ENCODE measurements at places on chromosomes 13 and 19.

- no peaks in the 10 kb centered on the region for H3K4me1 ChIP-seq
- no peak overlapping the region for H3K27ac ChIP-seq
- no peaks in the 10 kb centered on the region for H3K27me3 ChIP-seq
- peaks cover 22% of the 10 kb centered on the region for H3K36me3 ChIP-seq
- no peak for DNase-seq
These were observed 29.6 kb downstream of the EPN1 start for GRCh38 chr19:55704494-55705245.

DNA sequence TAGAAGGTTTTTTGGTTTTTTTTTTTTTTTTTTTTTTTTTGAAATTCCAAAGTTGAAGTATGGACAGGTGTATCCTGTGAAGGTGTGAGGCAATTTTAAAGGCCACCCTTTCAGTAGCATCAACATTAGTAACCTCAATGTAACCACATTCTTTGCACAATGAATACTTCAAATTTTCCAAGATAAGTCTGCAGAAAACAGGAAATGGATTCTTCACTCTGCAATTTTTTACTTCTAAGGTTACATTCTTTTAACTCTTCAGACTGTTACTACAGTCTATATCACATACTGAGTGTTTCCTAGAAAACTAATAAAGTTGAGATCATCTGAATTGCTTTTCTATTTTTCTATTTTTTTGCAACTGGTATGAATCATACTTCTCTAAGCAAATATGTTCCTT, 569.0 kb upstream of the GPC6 start:
- H3K4me1 ChIP-seq: no peaks in the 10 kb centered on the region
- H3K36me3 ChIP-seq: no peaks in the 10 kb centered on the region
- H3K27me3 ChIP-seq: no peaks in the 10 kb centered on the region
- no peak overlapping the region for H3K4me3 ChIP-seq
- H3K27ac ChIP-seq: no peak overlapping the region

DNA sequence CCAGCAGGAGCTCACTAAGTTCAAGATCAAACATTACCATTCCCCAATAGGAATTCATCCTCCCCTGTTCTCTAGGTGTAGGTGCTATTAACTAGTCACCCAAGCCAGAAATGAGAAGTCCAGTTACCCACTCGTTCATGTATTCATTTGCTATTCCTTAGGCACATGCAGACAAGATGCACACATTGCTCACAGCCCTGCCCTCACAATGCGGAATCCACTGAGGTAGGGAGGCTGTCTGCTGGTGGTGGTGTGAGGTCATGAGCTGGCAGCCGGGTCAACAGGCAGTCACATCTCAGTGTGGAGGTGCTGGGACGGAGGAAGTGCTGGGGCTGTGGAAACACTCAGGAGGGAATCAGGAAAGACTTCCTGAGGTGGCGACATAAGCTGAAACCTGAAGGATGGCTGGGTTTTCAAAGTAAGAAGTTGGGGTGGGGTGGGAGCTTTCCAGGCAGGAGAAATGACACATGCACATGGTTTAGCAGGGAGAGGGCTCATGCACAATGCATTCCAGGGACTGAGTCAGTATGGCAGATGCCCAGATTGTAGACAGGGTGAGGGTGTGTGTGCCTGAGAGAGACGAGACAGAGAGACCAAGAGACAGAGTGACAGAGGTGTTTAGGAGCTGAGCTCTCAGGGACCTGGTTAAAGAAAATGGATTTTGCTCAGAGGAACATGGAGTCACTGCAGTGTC, 117.6 kb downstream of the USP12 start:
- peak overlapping the region; percentile 91 for H3K27ac ChIP-seq
- H3K27me3 ChIP-seq: no peaks in the 10 kb centered on the region
- H3K4me1 ChIP-seq: peaks cover 27% of the 10 kb centered on the region
- peak; percentile 91 for DNase-seq
- H3K36me3 ChIP-seq: no peaks in the 10 kb centered on the region

GRCh38 chr13:74288361-74288911, 154.2 kb upstream of the KLF12 start:
- no peak overlapping the region for H3K4me3 ChIP-seq
- no peak overlapping the region for H3K27ac ChIP-seq
- H3K27me3 ChIP-seq: no peaks in the 10 kb centered on the region
- no peaks in the 10 kb centered on the region for H3K36me3 ChIP-seq
- H3K4me1 ChIP-seq: peaks cover 22% of the 10 kb centered on the region

DNA sequence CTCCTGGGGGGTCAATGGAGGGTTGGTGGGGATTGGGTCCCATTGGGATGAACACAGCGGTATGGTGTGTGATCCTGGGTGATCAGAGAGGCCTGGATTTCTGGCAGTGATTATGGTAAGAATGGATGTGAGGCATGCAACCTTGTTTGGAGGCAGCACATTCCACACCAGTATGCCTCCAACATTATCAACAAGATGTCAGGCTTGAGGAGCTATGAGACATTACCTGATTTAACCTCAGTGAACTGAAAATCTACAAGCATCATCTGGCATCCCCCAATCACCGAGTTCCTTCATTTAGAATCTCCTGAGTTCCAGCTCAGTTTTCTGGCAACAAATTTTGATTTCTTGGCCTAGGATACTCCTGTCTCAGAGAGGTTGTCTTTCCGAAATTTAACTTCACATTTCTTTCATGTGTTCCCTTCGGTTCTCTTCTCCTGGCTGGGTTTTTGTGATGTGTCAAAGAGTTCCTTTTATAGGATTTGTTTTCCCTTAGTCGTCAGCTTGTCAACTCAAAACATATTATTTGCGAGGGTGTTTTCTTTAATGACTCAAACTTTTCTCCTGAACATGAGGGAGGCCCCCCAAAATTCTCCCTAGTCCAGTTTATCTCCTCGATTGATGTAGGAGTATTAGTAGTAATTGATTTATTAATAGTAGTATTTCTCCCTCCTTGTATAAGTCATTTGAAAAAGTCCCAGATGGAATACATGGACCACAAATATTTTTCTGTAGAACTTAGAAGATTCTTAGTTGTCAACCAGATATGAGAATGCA, 56.0 kb upstream of the FLT1 start:
- no peak overlapping the region for H3K27ac ChIP-seq
- no peak overlapping the region for H3K4me3 ChIP-seq
- no peak for DNase-seq
- no peaks in the 10 kb centered on the region for H3K36me3 ChIP-seq
- peaks cover 53% of the 10 kb centered on the region for H3K27me3 ChIP-seq
- H3K4me1 ChIP-seq: no peaks in the 10 kb centered on the region

- no peak overlapping the region for H3K4me3 ChIP-seq
- DNase-seq: no peak
- no peak overlapping the region for H3K27ac ChIP-seq
- no peaks in the 10 kb centered on the region for H3K36me3 ChIP-seq
- no peaks in the 10 kb centered on the region for H3K27me3 ChIP-seq
These were observed 322.3 kb downstream of the DLEU7 start for GRCh38 chr13:50521006-50521830.

DNA sequence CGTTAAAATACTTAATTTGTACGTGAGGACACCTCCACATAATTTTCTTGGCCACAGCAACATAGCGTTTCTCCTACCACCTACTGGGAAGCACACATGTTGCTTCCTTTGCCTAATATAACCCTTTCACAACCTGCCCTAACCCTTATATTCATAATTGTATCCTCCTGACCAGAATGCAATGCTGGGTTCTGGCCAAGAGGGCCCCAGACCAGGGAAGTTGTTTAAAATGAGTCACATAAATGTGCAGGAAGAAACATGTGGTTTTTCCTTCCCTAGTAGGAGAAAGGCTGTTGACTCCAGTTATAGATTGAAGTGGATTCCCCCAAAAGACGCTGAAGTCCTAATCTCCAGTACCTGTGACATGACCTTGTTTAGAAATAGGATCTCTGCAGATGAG, 187.3 kb downstream of the NUFIP1 start:
- no peaks in the 10 kb centered on the region for H3K27me3 ChIP-seq
- peaks cover 18% of the 10 kb centered on the region for H3K4me1 ChIP-seq
- no peaks in the 10 kb centered on the region for H3K36me3 ChIP-seq
- peak; percentile 76 for DNase-seq
- no peak overlapping the region for H3K4me3 ChIP-seq

DNA sequence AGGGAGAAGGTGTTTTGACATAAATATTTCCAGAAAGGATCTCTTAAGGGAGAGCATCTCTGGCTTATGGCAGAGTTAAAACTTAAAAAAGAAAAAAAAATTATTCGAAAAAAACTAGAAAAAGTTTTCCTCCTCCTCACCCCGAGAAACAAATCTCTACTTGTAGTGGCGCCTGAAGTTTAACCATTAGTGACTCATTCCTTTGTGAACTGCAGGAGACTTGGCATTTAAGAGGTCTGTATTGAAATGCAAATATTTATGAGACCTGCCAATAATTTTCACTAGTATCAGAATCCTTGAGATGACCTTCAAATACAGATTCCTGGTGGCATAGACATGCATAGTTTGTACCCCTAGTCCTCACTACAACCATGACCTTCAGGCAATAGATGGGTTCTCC, 64.9 kb upstream of the MED4 start:
- no peak for DNase-seq
- no peak overlapping the region for H3K4me3 ChIP-seq
- H3K4me1 ChIP-seq: peaks cover 33% of the 10 kb centered on the region
- no peaks in the 10 kb centered on the region for H3K36me3 ChIP-seq
- no peaks in the 10 kb centered on the region for H3K27me3 ChIP-seq

DNA sequence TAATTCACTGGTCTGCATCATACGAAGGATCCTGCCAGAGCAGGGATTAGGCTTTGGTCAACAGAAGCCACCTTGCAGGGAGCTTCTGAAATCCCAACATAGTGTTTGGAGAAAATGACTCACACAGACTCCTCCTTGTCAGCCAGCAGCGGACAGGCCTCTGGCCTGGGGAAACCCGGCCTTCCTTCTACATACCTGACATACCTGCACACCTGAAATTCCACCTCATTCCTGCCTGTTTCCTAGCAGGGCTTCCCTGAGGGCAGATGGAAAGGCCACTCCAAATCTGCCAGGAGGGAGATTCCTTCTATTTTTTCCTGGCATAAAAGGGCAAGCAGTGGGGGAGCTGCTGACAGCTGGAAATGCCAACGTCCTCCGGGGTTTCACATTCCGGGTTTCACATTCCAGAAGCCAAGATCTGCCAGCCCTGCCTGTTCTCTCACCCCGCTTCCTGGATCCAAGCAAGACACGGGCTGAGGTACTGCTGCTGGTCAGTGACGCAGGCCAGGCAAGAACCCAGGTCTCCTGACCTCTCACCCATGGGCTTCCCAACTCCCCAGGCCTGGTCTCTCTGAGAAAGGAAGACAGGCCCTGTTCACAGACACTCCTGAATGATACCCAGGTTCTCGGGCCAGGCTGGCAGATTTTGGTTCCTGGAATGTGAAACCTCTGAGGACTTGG, 18.2 kb upstream of the IGFL1 start:
- no peak overlapping the region for H3K4me3 ChIP-seq
- peak overlapping the region; percentile 55 for H3K27ac ChIP-seq
- DNase-seq: peak; percentile 91
- no peaks in the 10 kb centered on the region for H3K27me3 ChIP-seq
- no peaks in the 10 kb centered on the region for H3K36me3 ChIP-seq
- peaks cover 31% of the 10 kb centered on the region for H3K4me1 ChIP-seq

GRCh38 chr19:49507803-49508494, 4.5 kb upstream of the FCGRT start:
- no peaks in the 10 kb centered on the region for H3K27me3 ChIP-seq
- H3K27ac ChIP-seq: no peak overlapping the region
- H3K4me1 ChIP-seq: peaks cover 7% of the 10 kb centered on the region
- DNase-seq: no peak

DNA sequence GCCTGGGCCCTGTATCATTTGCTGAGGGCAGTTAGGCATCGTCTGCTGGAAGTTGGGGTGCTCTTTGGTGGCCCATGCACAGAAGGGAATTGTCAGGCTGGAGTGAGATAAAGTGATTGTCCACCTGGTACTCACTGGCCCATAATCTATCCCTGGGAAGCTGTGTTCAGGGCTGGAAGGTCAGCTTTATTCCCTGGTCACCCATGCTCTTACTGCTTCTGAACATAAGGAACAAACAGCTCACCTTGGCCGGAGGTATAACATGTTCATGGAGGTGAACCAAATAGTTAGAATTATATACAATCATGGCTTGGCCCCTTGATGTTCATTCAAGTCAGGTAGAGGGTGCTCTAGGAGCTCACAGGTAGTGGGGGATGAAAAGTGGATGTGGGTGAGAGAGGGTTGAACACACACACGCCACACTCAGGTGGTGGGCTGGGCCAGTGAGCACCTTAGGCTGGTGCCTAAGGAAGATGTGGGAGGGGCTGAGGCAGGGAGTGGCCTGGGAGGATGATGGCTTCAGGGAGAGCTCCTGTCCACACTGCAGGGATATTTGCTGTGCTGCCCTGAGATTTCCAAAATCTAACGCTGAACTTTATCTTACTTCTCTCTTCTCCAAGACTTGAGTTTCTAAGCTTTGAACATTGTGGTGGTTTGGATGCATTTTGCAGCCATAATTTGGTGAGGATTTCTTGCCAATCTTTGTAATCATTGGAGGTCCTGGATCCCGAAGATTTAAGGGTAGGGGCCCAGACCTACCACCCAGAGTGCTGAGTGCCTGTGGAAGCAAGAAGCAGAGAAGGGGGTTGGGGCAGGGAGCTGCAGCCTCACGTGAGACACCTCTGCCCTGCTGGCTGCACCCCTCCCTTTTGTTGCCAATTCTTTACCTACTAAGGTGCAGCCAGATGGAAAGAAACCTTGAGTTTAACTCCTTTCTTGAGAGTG, 420.6 kb downstream of the ZNF536 start:
- no peak overlapping the region for H3K4me3 ChIP-seq
- DNase-seq: no peak
- no peaks in the 10 kb centered on the region for H3K27me3 ChIP-seq
- H3K36me3 ChIP-seq: no peaks in the 10 kb centered on the region
- H3K4me1 ChIP-seq: no peaks in the 10 kb centered on the region

GRCh38 chr13:41864658-41865057, 96.3 kb downstream of the VWA8 start:
- DNase-seq: no peak
- no peaks in the 10 kb centered on the region for H3K4me1 ChIP-seq
- no peaks in the 10 kb centered on the region for H3K36me3 ChIP-seq
- no peak overlapping the region for H3K4me3 ChIP-seq
- H3K27me3 ChIP-seq: no peaks in the 10 kb centered on the region

GRCh38 chr19:32415246-32415645, 9.7 kb downstream of the DPY19L3 start:
- no peaks in the 10 kb centered on the region for H3K36me3 ChIP-seq
- no peak overlapping the region for H3K4me3 ChIP-seq
- DNase-seq: no peak
- H3K27ac ChIP-seq: no peak overlapping the region

- H3K36me3 ChIP-seq: no peaks in the 10 kb centered on the region
- no peaks in the 10 kb centered on the region for H3K27me3 ChIP-seq
- H3K27ac ChIP-seq: no peak overlapping the region
These were observed 12.1 kb downstream of the WTIP start for GRCh38 chr19:34493649-34494044.

DNA sequence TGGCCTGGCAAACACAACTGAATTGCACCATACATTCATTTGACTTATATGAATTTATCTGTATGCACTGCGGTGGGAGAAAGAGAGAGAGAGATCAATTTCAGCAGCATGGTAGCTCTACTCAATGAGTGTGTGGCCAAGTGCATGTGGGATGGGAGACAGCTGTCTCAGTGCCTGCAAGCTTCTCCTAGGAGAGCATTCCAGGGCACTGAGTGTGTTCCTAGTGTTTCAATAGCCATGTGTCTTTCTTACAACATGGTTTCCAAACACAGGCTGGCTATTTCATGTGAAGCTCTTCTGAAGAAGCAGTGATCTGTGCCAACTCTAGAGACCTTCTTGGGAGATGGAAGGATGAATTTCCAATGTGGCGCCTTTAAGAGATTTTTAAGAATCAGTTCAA, 43.5 kb downstream of the NEK5 start:
- no peak overlapping the region for H3K27ac ChIP-seq
- no peak for DNase-seq
- H3K4me1 ChIP-seq: no peaks in the 10 kb centered on the region
- no peaks in the 10 kb centered on the region for H3K27me3 ChIP-seq
- H3K4me3 ChIP-seq: no peak overlapping the region

GRCh38 chr13:86830046-86830445, 841.1 kb upstream of the SLITRK5 start:
- no peaks in the 10 kb centered on the region for H3K27me3 ChIP-seq
- no peak overlapping the region for H3K27ac ChIP-seq
- H3K4me1 ChIP-seq: peaks cover 8% of the 10 kb centered on the region
- H3K36me3 ChIP-seq: no peaks in the 10 kb centered on the region

Measured in PC-3 (cell line).